ENCODE measurements at places on chromosomes 16 and 17. TPM values are rescaled to one million over a fixed set of nuclear protein-coding genes. Genes with fewer than 3 reads are reported as not detected.

The HOXB5 gene
- total RNA-seq, result not detected

The ATF7IP2 gene
- 94.5 TPM for total RNA-seq

The CLEC3A gene
- not detected for total RNA-seq

The CNGB1 gene
- total RNA-seq, result not detected

The MTSS2 gene
- total RNA-seq, result 2.9 TPM

The CMTM3 gene
- 83.1 TPM for total RNA-seq

The C16orf86 gene
- total RNA-seq, result 3.2 TPM

The FLII gene
- total RNA-seq, result 344 TPM

The HIGD1B gene
- not detected for total RNA-seq

The LRRC37A3 gene
- total RNA-seq, result 82.8 TPM

The GAS2L2 gene
- not detected for total RNA-seq

The OTOP3 gene
- not detected for total RNA-seq

The GAS7 gene
- total RNA-seq, result 0.76 TPM

The TSNAXIP1 gene
- total RNA-seq, result 0.39 TPM

The CCL4 gene
- total RNA-seq, result 0.59 TPM

The CTRL gene
- total RNA-seq, result 8.0 TPM

The DPEP2 gene
- 52.4 TPM for total RNA-seq

The FSCN2 gene
- total RNA-seq, result 0.74 TPM

The KRT28 gene
- not detected for total RNA-seq

The CCL7 gene
- total RNA-seq, result not detected

The GUCY2D gene
- not detected for total RNA-seq

The SMIM22 gene
- total RNA-seq, result not detected

The SDR42E2 gene
- total RNA-seq, result 3.5 TPM

The CBLN1 gene
- not detected for total RNA-seq

The CALB2 gene
- not detected for total RNA-seq

The ABCC12 gene
- not detected for total RNA-seq

The SPNS2 gene
- 0.94 TPM for total RNA-seq

The ZNRF1 gene
- 15.1 TPM for total RNA-seq

The KRTAP4-5 gene
- total RNA-seq, result not detected

The HBQ1 gene
- not detected for total RNA-seq

The BAIAP3 gene
- total RNA-seq, result 3.1 TPM

The KRTAP9-4 gene
- total RNA-seq, result not detected

The SLFN14 gene
- total RNA-seq, result 0.57 TPM

The RNF227 gene
- 2.4 TPM for total RNA-seq
